ENCODE measurements at places on chromosomes 2 and 18. TPM values are rescaled to one million over a fixed set of nuclear protein-coding genes. Genes with fewer than 3 reads are reported as not detected.

DNA sequence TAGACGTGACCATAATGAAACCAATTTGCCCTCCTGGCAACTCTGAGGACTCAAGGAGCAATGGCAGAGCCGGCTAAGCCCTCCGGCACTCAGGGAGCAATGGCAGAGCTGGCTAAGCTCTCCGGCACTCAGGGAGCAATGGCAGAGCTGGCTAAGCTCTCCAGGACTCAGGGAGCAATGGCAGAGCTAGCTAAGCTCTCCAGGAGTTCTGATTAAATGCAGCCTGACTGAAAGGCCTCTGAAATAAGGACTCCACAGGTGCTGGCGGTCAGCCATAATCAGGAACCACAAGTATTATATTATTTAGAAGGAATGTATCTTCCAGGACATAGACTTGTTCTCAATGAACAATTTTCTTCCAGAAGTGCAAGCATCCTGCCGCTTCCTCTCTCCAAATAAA, 65.2 kb downstream of the C2orf76 start:
- H3K27me3 ChIP-seq: no peaks in the 10 kb centered on the region
- H3K4me1 ChIP-seq: no peaks in the 10 kb centered on the region
- no peak overlapping the region for H3K4me3 ChIP-seq

DNA sequence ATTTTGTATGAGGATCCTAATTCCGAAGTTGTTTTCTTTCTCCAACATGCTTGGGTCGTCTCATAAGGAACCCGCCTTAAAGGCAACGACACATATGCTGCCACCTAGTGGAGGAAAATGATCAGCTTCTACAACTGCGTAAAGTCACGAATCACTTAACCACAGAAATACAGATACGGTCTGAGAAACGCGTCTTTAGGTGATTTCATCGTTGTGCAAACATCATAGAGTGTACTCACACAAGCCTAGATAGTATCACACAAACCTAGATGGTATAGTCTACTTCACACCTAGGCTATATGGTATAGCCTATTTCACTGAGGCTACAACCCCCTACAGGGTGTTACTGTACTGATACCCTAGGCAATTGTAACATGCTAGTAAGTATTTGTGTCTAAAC, 13.1 kb downstream of the GNLY start:
- DNase-seq: peak; percentile 95
- no peaks in the 10 kb centered on the region for H3K27me3 ChIP-seq
- no peaks in the 10 kb centered on the region for H3K36me3 ChIP-seq
- peak overlapping the region; percentile 36 for H3K4me3 ChIP-seq
- peak overlapping the region; percentile 94 for H3K27ac ChIP-seq
- peaks cover 56% of the 10 kb centered on the region for H3K4me1 ChIP-seq

GRCh38 chr2:209663656-209664055, 108.0 kb upstream of the UNC80 start:
- peak; percentile 22 for DNase-seq
- peaks cover 10% of the 10 kb centered on the region for H3K4me1 ChIP-seq
- no peak overlapping the region for H3K4me3 ChIP-seq
- peaks cover 4% of the 10 kb centered on the region for H3K36me3 ChIP-seq
- H3K27me3 ChIP-seq: no peaks in the 10 kb centered on the region

The TMEM247 gene
- total RNA-seq: not detected

The CRYGD gene
- not detected for total RNA-seq

The COL6A3 gene
- 0.19 TPM for total RNA-seq

The C2orf78 gene
- total RNA-seq: not detected

Measured in MCF 10A (cell line).